ENCODE measurements at places on chromosomes 6 and 20. TPM values are rescaled to one million over a fixed set of nuclear protein-coding genes. Genes with fewer than 3 reads are reported as not detected.

- peak; percentile 76 for DNase-seq
Observed at GRCh38 chr20:44309763-44310663, 989 bp downstream of the FITM2 start.

GRCh38 chr20:36758276-36758675, 12.4 kb upstream of the NDRG3 start:
- DNase-seq, result no peak

- DNase-seq, result no peak
Observed at GRCh38 chr6:154763650-154764049, 30.4 kb downstream of the SCAF8 start.

DNA sequence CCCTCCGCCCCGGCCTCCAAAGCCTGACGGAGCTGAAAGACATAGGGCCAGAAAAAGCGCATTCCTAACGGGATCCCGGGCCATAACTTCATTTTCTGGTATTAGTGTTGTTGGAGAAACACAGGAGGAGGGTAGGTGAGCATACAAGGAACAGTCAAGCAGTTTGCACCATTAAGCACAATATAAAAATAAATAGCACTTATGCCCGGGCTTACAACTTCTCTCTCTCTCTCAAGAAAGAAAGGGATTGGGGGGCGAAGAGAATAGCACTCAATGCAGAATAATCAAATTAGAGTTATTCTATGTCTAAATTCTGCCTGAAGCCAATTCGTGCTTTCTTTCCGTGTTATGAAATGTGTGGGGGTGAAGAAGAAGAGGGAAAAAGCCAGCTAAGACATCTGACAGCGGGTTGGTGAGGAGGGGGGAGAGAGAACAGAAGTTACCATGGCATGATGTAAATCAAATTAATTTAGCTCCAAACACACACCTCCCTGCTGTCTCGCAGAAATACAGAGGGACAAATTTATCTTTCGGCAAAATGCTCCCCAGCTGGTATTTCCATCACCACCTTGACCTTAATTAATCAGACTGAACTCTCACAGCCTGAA, 508 bp upstream of the METTL24 start:
- DNase-seq, result no peak

GRCh38 chr6:167987396-167988153, 9.9 kb upstream of the KIF25 start:
- no peak for DNase-seq

DNA sequence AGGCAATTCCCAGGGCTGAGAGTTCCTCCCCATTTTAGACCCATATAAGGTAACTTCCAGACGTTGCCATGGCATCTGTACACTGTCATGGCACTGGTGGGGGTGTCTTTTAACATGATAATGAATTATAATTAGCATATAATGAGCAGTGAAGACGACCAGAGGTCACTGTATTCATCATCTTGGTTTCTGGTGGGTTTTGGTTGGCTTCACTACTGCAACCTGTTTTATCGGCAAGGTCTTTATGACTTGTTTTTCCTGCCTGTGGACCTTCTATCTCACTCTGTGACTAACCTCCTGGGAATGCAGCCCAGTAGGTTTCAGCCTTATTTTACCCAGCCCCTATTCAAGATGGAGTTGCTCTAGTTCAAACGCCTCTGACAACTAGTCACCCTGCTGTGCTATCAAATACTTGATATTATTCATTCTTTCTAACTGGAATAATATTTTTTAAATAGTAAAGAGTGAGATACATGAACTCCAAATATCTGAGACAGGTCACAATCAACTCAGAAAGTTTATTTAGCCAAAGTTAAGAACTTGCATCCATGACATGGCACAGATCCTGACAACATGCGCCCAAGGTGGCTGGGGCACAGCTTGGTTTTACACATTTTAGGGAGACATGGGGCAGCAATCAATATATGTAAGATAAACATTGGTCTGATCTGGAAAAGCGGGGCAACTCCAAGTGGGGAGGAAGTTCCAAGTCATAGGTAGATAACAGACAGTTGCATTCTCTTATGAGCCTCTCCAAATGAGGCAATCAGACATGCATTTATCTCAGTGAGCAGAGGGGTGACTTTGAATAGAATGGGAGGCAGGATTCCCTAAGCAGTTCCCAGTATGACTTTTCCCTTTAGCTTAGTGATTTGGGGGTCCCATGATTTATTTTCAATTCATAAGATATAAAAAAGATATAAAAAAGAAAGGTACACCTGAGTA, 1.2 kb upstream of the UFL1 start:
- DNase-seq, result no peak

- DNase-seq, result no peak
Observed at GRCh38 chr6:167291623-167292300, 647 bp downstream of the UNC93A start.

- DNase-seq, result no peak
Observed at GRCh38 chr6:164554700-164555476, 754.5 kb downstream of the C6orf118 start.

- peak; percentile 94 for DNase-seq
Observed at GRCh38 chr6:7238900-7239589, 74.0 kb downstream of the SSR1 start.

DNA sequence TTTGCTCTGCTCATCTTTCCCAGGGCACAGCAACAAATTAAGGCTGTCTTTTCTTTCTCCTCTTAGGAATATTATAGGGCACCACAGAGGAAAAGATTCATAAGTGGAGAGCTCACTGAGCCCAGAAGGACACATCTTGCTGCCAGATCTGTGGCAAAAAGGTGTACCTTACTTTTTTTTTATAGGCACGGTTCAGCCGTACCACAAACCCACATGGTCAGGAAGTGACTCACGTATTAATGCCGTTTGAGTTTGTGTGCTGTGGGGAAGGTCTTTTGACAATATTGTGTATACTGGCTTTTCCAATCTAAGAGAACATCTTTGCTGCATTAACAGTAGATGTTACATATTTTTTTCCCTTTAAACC, 28.4 kb downstream of the PAQR8 start:
- no peak for DNase-seq

- no peak for DNase-seq
Observed at GRCh38 chr6:90230548-90231215, 66.0 kb downstream of the BACH2 start.

GRCh38 chr6:7151381-7151780, 43.6 kb downstream of the RREB1 start:
- no peak for DNase-seq

DNA sequence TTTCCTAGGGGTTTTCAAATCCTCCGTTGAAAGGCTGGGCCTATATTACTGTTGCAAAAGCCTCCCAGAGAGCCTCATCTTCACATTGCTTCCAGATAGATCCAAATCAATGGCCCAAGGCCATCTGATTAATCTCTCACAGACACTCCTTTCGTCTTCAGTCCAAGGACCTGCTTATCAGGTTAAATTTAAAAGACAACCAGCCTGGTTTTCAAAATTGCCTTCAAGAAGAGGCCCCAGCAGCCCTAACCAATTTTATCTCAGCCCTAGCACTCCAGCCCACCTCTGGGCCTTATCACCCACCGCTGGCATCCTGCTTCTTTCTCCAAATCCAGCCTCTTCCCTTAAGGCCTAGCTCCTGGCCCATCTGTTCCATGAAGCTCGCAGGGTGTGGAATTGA, 15.5 kb upstream of the CCND3 start:
- no peak for DNase-seq

GRCh38 chr20:23399568-23400241, 21.6 kb downstream of the NAPB start:
- DNase-seq, result no peak

- DNase-seq, result no peak
Observed at GRCh38 chr6:17721671-17722070, 14.9 kb upstream of the NUP153 start.

DNA sequence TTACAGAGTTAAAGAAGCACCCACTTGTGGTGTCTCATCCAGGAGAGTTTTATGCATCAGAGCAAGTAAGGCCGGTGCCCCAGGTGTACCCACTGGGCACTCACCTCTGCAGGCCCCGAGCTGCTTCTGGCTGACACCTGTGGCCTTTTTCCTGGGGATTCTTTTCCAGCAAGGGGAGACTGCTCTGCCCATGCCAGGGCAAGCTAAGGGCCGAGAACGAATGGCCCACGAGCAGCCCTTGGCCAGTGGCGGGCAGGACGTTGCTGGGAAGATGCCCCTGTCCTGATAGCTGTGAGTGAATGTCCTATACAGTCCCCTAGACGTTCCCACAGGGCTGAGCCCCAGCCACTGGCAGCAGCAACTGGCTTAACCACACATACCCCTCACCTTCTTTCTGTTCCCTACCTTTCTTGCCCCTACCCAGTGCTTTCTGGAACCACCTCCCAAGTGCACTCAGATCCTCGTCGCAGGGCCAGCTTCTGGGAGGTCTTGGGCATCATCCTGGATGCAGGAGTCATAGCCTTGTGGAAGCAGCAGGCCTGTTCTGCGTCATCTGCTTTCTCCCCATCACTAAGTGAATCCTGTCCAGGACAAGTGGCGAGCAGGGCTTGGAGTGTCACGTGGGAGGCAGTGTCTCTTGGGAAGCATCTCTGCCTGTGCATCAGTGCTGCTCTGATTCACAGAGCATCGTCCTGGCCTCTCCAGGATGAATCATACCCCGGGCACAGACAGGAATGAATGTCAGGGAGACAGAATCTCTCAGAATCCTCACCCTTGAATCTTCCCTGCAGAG, 32.5 kb downstream of the SYNDIG1 start:
- DNase-seq, result no peak

DNA sequence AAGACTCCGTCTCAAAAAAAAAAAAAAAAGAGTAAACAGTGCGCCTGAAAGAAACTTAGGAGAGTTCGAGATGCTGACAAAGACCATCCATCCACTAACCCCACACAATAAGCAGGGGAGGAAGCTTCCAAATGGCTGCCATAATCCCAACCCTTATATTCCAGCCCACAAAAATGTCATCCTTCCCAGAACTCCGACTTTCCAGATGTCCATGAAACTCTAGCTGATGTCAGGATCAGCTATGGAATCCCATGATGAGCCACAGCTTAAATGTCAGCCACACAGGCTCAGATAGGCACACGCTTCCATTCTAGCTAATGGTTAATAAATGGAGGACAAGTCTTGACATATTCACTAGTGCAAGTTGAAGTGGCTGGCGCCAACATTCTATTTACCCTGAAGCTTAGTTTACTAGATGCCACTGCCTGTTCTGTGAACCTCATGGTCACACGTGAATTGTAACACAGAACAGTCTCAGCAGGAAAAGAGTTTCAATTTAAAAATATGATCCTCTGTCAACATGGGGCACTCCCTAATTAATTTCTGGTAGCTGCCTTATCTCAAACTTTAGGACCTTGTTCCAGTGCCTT, 75.5 kb downstream of the FOXF2 start:
- DNase-seq, result no peak

DNA sequence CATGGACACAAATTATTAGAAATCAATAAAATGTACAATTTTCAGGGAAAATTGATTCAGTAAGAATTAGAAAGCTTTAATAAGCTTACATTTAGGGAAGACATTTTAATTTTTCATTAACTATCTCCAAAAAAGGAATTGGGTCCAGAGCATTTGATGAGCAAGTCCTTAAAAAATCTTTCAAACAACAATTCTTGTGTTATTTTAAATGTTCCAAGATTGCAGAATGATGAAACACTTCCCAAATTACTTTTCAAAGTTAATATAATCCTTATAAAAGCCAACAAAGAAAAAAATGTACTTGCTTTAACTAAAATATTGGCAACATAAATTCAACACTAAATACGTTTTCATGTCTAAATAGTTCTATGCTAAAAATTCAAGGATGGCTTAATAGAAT, 102.0 kb downstream of the ADAT2 start:
- no peak for DNase-seq

GRCh38 chr20:48025051-48025515, 239.8 kb upstream of the SULF2 start:
- DNase-seq, result peak; percentile 45

GRCh38 chr6:165961233-165961632, 206.4 kb downstream of the TBXT start:
- DNase-seq, result no peak

- no peak for DNase-seq
Observed at GRCh38 chr6:144647406-144647964, 362.4 kb downstream of the UTRN start.

- peak; percentile 71 for DNase-seq
Observed at GRCh38 chr6:11043961-11044711, at the start of gene ELOVL2. Gene ELOVL2, minus strand, starts transcription at chr6:11044305. Its CDS starts 75 bp downstream, at chr6:11044230.

GRCh38 chr20:58675146-58675584, 17.4 kb upstream of the NPEPL1 start:
- DNase-seq, result no peak

DNA sequence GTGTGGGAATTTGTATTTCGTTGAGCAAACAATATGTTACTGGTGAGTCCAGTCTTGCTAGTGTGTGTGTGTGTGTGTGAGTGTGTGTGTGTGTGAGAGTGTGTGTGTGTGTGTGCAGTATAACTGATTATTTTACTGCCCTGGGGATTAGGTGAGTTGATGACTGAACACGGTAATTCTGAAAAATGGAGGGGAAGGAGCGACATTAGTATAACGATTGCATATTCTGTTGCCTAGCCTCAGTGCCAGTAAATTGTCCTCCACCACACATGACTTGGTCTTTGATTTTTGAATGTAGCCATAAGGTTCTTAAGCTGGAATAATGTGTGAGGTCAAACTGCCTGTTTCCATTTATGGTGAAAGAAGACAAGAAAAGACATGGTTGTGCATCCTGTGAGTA, 121.1 kb downstream of the SLC24A3 start:
- DNase-seq, result no peak

DNA sequence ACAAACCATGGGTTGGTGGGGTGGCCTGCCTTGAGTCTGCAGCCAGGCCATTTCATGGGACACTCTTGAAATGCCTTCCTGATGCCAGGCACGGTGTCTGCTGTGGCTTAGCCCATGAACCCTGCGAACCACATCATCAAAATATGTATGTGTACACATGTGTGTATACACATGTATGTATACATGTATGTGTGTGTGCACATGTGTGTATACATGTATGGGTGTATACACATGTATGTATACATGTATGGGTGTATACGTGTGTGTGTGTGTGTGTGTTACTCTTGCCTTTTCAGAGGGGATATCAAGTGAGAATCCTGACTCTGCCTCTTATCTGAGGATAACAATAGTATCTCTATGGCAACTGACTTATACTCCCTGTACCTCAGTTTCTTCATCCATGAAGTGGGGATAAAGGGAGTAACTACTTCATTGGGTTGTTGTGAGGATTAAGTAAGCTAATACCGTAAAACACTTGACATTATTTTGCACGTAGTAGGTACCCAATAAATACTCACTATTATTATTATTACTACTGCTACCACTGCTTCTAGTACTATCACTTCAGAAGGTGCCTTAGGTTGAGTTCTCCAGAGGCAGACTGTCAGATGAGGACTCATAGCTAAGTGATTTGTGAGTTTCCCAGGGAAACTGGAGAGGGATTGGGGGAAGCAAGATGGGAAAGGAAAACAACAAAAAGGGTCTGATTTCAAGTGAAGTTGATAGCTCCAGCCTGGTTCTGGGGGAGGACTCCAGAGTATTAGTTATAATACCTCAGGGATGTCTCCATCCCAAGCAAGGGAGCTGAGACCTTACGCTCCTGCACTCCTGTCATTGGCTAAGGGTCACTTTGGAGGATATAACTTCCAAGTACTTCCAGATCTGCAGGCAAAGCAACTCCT, 110.5 kb downstream of the VEGFA start:
- DNase-seq, result no peak

MYLK2 gene
- 0.10 TPM for total RNA-seq

XKR7 gene
- not detected for total RNA-seq

ZNF343 gene
- total RNA-seq, result 5.8 TPM

FLRT3 gene
- 1.0 TPM for total RNA-seq

LY86 gene
- 1.1 TPM for total RNA-seq

TOX2 gene
- 0.47 TPM for total RNA-seq

CST7 gene
- total RNA-seq, result 0.92 TPM

DXO gene
- 11.5 TPM for total RNA-seq

TULP1 gene
- not detected for total RNA-seq

HDGFL1 gene
- total RNA-seq, result not detected

WASF1 gene
- 1.7 TPM for total RNA-seq

ZC2HC1B gene
- total RNA-seq, result not detected
